ENCODE measurements at places on chromosomes 4 and X.

DNA sequence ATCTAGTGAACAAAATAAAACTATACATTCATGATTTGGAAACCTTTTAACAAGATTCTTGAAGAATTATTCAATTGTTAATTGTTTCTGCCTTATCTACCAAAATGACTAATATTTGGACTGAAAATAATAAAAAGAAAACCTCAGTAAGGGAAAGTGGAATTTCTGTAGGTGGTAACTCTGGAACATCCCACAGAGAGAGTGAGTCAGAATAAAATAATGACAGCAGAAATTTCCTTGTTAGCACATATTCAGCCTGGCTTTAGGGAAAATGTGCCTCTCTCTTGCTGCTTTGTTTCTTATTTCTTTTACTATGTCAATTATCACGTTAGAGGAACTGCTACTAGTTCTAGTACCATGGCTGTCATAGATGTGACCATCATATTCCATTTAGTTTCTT is 421.5 kb upstream of the GNPDA2 start:
- no peak for ATAC-seq

GRCh38 chrX:107894038-107894437 is 68.4 kb downstream of the MID2 start:
- ATAC-seq = peak; percentile 82

GRCh38 chrX:7083468-7084396 is 63.8 kb upstream of the STS start:
- peak; percentile 97 for ATAC-seq

DNA sequence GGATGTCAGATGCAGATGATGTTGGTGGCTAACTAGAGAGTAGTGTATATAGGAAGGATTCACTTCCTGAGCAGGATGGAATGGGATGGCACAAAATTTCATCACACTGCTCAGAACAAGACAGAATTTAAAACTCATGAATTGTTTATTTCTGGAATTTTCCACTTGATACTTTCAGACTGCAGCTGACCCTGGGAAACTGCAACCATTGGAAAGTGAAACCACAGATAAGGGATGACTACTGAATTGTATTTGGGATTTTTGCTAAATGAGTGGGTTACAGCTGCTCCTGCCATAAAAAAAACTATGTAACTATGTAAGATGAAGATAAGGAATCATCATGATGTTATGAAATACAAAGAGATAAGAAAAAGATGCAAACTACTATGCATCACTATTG is 51.4 kb downstream of the NPY5R start:
- no peak for ATAC-seq

- no peak for ATAC-seq
Measured at GRCh38 chrX:12142661-12143060, 4.4 kb downstream of the FRMPD4 start.

- ATAC-seq = peak; percentile 81
Measured at GRCh38 chr4:106985830-106986229, 50.3 kb downstream of the DKK2 start.

DNA sequence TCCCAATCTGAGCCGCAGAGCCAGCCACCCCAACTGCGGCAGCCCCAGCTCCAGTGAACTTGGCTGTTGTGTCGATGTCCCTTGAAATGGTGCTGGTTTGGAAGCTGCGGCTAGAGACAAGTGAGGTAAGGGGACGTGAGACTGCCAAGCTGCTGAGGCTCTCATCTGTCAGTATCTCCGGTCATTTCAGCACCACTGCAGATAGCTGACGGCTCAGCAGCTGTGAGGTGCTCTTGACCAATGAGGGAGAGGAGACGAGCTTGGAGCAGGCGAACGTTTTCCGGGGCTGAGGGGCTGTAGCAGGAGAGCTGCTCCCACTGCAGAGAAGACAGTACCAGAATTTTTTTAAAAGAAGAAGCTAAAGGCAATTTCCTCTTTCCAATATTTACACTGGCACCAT is 175.5 kb upstream of the CASK start:
- no peak for ATAC-seq

GRCh38 chrX:53249408-53250042 is 24.5 kb upstream of the KDM5C start:
- ATAC-seq = peak; percentile 42

DNA sequence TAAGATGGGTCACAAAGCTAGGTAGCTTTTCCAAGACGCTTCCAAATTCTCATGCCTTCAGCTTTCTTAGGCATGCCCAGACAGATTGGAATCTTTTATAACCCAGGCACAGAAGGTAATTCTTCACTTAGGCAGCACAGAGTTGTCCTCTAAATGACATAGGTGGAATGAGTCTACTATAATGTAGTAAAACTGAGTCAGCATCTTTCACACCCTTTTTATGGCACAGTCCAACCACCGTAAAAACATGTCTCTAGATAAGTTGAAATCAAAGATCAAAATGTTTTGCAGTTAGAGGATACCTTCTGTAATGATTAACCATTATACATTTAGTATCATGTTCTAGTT is 128.4 kb upstream of the FAT1 start:
- no peak for ATAC-seq

GRCh38 chr4:25113915-25114904 is 46.0 kb downstream of the SEPSECS start:
- peak; percentile 92 for ATAC-seq

GRCh38 chr4:136643416-136643815 is 888.9 kb downstream of the PCDH18 start:
- no peak for ATAC-seq

DNA sequence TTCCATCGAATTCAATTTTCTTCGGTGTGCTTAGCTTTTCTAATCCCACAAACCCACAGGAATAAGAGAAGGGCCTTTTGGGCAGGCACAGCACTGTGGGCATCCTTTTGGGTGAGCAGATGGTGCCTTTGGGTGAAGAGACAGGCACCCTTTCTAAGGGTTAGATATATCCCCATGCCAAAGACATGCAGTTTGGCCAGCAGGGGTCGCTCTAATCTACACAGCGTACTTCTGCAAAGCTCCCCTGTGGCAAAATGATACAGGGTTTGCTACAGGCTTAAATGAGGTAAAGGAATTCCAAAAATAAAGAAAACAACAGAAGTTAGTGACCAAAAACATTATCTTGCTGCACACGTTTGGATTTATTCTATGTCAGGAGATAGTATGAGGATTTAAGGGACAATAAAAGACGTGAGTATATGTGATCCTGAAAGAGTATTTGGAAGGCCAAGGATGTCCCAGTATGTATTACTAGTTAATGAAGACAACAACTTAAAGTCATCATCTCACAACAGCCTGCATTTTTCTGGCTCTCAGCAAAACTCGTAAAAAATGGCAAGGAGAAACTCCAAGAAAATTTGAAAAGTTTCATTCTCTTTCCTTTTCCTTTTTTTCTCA is 49.5 kb downstream of the PHEX start:
- peak; percentile 97 for ATAC-seq

DNA sequence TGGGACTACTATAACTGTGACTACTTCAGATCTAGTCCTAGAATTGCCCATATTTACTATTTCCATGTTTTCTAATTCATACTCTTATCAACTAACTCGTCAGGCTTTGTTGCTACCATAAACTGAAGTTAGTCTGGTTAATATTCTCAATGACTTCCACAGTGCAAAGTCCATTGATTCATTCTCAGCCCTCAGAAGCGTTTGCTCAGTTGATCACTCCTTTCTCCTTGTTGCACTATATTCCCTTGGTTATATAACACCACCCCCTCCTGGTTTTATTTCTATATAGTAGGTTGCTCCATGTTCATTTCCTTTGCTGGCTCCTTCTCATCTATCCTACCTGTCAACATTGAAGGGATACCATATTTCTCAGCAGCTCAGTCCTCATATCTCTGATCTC is 27.2 kb upstream of the SLC6A14 start:
- ATAC-seq = no peak

GRCh38 chr4:623914-624566 is 1.3 kb upstream of the PDE6B start:
- ATAC-seq = no peak

GRCh38 chr4:173917255-173917960 is 366.1 kb downstream of the FBXO8 start:
- peak; percentile 86 for ATAC-seq

GRCh38 chrX:31223817-31224216 is 152.0 kb upstream of the FTHL17 start:
- peak; percentile 56 for ATAC-seq

GRCh38 chrX:905848-906566 is 275.4 kb downstream of the SHOX start:
- ATAC-seq = no peak

DNA sequence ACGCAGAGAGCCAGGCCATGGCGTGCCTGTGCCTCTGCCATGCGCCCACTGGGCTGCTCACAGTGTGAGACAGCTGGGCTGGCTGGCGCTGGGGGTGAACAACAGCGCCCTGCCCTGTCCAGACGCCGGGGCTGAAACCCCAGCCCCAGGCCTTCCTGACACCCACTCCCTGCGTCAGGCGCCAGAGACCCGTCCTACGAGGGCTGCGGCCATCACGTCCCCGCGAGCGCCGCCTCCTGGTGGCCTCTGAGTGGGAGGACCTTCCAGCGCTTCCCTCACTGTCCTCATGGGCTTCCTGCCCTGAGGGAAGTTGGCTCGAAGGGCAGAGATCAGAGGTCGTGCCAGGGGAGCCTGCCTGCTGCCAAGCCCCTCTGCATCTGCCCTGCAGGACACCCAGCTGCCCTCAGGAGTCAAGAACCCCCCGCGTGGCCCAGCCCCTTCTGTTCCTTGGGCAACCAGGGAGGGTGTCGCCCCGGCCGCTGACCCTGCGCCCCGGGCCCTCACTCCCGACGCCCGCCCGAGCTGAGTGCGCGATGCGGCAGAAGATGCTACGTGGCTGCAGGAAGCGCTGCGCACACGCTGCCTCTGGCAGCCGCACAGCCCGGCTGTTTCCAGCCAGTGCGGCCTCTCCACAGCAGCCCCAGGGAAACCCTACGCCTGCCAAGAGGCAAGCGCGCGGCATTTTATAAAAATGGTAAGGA is 16.2 kb downstream of the NELFA start:
- peak; percentile 29 for ATAC-seq

- no peak for ATAC-seq
Measured at GRCh38 chrX:46922611-46923010, 10.4 kb downstream of the JADE3 start.

DNA sequence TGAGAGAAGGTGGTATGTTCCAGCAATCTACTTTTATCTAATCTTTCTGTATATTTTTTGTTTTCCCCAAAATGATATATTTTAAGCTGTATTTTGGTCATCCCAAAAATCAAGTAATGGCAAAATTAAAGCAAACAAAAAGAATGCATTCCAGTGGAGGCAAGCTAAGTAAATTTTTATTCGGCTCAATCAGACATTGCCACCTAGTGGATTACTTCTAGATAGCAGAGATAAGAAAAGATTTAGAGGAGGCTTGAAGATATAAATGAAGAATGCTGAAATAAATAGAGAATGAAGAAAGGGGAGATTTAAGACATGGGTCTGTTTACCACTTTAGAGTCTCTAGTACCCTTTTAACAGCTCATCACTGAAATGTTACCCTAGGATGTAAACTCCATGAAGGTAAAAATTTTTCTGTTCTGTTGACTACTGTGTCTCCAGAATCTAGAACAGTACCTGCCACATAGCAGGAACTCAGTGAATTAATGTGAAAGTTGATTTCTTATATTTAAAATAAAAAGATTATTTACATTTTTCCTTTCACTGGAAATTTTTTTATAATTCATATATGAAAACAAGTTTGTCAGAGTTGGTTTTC is 110.9 kb upstream of the ANK2 start:
- peak; percentile 71 for ATAC-seq

GRCh38 chrX:26909728-26910127 is 553.4 kb downstream of the PPP4R3C start:
- no peak for ATAC-seq

DNA sequence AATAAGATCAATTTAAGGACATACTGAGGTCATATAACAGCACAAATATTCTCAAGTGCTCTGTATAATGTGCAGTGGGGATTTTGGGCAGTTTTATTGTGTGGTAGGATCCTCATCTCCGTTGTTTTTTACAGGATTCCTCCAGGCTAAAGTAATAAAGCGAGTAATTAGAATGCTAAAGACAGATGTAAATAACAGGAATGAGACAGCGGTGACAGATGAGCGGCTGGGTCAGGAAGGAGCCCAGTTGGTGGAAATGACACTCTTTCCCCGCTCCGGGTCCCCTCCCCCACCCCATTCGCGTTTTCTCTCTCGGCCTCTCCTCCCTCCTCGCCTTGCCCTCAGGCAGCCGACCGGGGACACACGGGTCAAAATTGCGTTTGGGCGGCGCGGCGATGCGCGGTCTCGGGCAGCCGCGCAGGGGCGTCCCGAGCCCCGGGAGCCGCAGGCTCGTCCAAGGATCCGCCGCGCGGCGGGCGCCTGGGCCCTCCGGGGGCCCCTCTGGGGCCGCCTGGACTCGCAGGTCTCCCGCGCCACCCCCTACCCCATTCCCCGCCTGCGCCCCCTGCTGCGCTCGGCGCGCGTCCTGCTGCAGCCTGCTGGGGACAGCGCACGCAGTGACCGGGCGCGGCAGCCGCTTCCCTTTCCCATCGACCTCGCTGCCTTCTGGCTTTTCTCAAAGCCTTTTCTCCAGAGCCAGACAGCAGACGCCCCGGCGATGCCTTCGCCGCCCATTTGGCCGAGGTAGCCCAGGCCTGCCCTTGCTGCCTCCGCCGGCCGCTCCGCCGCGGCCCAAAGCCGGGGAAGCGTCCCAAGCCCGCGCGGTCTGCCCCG is 16.2 kb downstream of the POU4F2 start:
- ATAC-seq = peak; percentile 80

GRCh38 chrX:136879001-136879687 is 1.4 kb downstream of the RBMX start:
- ATAC-seq = peak; percentile 40

GRCh38 chr4:75860606-75861005 is 41.6 kb downstream of the PPEF2 start:
- ATAC-seq = no peak

GRCh38 chrX:39016556-39016955 is 215.3 kb downstream of the MID1IP1 start:
- ATAC-seq = no peak

GRCh38 chr4:113008135-113008534 is 41.3 kb upstream of the ANK2 start:
- ATAC-seq = no peak
